ENCODE measurements at places on chromosomes 4 and X.

DNA sequence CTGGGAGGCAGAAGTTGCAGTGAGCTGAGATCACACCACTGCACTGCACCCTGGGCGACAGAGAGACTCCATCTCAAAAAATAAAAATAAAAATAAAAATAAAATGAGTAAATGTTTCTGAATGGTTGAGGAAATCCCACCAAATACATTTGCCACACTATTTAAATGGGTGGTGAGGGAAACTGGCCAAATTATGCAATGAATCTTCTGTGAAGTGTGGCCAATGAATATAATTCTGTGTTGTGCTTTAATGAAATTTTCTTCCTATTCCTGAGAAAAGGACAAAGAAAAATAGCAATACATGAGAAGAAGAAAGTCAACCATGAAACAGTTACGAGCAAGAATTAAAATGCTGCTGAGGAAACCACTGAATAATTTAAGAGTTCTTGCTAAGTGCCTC is 69.9 kb downstream of the CAMK2D start:
- DNase-seq, result no peak

GRCh38 chrX:44914532-44915198 is 41.7 kb downstream of the KDM6A start:
- DNase-seq, result peak; percentile 72

GRCh38 chr4:68570122-68570507 is 6.0 kb downstream of the UGT2B17 start:
- no peak for DNase-seq

DNA sequence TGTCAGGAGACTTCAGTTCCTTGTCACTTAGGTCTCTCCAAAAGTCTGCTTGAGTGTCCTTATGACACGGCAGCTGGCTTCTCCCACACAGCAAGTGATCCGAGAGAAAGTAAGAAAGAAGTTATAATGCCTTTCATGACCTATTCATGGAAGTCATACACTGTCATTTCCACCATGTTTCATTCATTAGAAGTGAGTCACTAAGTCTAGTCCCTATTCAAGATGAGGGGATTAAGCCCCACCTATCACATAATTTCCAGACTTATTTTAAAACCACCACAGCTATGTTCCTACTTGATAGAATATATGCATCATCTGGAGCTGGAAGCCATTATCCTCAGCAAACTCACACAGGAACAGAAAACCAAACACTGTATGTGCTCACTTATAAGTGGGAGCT is 25.2 kb upstream of the COL25A1 start:
- no peak for DNase-seq

DNA sequence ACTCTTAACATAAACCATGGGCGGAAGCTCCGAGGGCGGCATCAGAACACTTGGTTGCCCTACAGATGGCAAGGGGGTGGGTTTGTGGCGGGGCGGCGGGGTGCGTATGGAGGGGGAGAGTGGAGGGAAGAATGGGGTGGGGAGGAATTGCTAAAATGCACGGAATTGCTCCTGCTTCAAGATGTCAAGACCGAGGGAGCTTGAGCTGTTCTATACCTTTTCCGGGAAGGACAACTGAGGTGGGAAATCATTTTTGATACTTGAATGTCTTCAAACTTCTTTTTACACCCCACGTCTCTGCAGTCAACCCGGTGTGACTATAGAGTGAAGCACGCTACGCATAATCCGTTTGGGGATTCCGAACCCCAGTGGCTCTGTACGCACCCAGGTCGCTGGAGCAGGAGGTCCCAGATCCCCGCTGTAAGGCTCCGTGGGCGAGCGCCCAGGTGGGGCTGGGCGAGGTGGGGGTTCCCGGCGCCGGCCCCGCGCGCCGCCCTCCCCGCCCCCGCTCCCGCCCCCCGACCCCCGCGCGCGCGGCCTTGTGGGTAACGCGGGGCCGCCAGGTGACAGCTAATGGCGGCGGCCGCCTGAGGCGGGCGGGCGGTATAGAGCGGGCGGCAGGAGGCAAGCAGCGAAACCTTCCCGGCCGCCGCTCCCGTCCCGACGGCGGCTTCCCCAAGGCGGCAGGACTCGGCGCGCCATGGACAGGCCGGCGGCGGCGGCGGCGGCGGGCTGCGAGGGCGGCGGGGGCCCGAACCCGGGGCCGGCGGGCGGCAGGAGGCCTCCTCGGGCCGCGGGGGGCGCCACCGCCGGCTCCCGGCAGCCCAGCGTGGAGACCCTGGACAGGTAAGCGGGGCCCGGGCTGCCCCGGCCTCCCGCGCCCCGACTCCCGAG is at the start of gene MTMR1:
Gene MTMR1 (plus strand): TSS at position 566 of the 894 bp plus-strand sequence. CDS start 135 bp downstream, at position 701.
- no peak for DNase-seq

DNA sequence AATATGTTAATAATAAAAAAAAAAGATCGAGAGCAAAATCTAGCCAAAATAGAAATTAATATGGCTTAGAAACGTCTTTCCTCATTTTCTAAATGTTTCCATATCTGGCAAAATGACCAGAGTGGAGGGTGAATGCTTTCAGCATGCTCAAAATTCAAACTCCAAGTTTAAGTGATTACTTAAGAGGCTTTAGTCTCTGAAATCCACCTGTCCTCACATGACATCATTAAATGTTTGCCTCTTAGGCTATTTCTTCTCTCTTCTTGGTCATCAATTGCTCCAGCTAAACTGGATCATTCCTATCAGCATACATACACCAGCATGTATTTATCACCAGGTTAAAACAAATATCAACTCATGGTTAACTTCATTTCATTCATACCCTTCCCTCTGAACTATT is 54.5 kb upstream of the ATXN3L start:
- DNase-seq, result no peak

- peak; percentile 36 for DNase-seq
Measured at GRCh38 chr4:13329963-13330362, 154.2 kb downstream of the RAB28 start.

- DNase-seq, result no peak
Measured at GRCh38 chr4:152430507-152430906, 105.4 kb downstream of the FBXW7 start.

DNA sequence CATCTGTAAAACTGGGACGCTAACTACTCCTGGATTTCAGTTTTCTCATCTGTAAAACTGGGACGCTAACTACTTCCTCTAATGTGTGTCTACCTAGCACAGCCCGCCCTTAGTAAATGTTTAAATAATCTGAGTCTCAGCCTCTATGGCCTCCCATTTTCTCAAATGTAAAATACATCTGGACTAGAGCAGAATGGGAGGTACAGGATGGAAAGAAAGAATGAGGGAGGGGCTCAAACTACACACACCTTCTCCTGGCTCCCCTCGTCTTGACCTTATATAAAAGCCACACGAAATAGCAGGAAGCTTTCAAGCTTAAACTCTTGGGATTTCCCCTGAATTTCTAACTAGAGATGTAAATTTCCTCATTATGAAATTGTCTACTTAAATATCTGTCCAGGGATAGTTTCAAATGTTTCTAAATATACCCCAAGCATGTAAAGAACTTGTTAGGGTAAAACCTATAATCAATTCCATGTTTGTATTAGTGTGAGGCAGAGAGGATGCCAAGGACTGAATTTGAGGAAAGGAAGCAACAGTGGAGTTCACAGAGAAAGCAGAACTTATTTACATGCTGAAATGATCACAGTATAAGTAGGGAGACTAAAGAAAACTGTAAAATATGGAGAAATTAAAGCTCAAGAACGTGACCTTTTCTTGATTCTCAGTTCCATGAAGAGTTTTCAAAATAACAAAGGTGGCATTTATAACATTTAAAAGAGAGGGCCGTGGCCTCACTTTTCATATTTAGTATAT is 220.0 kb downstream of the NWD2 start:
- no peak for DNase-seq

- DNase-seq, result no peak
Measured at GRCh38 chr4:114752391-114753165, 154.0 kb downstream of the UGT8 start.

DNA sequence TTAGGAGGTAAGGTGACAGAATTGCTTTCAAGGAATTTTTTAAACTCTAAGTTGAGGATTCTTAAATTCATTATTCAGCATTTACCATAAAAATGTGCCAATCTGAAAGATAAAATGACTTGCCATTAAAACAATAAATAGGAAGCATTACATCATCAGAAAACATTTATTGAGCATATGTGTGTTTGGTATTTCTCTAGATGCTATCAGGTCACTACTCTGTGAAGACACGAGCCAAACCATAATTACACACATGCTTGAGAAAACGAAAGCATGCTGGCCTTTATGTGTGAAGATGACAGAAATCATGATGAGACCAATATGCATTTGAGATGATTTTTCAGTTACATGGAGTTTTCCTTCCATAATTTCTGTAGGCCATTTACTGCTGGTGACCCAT is 12.3 kb upstream of the IL21 start:
- no peak for DNase-seq

DNA sequence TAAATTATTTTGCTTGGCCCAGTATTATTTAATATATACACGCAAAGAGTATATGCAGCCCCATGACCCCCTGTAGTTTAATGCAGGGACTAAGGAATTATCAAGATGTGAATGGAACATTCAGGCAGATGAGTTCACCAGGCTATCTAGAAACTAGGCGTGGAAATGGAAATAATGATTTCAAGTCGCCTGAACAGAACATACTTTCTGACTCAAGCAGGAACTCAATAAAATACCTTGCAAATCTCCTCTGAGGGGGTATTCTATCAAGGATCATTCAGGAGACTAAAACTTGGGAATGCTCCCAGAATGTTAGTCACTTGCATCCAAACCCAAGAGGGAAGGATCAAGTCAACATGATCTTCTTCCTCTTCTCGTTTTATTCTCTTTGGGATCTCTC is 59.6 kb upstream of the RASSF6 start:
- peak; percentile 38 for DNase-seq

DNA sequence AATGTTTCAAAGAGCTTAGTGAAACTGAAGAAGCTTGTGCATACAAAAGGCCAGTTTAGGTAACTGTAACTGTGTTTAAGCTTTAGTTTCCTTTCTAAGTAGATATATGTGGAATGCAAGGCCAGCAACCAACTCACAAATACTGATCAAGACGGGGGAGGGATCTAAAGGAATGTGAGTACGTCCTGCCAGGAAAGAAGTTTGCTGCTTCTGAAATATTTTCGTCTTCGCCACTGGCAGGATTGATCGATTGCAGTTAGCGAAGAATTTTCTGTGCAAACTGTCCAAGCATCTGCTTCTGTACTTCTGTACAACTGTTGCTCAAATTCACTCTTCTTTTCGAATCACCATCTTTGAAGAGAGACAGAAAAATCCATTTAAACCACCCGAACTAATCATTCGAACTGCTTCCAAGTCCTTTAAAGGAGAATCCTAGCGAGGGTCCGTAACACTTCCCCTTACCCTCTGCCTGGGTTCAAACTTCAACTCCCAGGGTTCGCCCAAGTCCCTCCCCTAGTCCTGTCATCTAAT is 373 bp upstream of the INTS6L start:
- peak; percentile 76 for DNase-seq

DNA sequence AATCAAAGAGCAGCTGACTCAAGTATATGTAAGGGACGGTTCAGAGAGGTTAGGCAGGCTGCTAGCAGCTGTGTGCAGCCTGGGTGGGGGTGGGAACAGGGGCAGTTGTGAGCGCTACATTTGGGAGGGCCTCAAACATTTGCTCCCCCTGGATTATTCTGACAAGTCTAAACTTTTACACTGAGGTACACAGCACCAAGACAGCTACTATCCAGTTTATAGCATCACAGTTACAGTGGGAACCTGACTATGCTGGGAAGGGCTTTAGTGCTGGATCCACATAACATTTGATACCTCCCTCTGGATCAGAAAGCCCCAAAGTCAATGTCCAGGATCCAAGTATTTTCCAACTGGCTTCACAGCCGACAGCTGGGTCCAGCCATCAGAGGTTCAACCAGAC is 55.8 kb upstream of the GIMD1 start:
- no peak for DNase-seq

- DNase-seq, result no peak
Measured at GRCh38 chr4:94762326-94762725, 4.6 kb downstream of the BMPR1B start.

GRCh38 chr4:138445098-138445497 is 202.9 kb upstream of the SLC7A11 start:
- DNase-seq, result no peak

DNA sequence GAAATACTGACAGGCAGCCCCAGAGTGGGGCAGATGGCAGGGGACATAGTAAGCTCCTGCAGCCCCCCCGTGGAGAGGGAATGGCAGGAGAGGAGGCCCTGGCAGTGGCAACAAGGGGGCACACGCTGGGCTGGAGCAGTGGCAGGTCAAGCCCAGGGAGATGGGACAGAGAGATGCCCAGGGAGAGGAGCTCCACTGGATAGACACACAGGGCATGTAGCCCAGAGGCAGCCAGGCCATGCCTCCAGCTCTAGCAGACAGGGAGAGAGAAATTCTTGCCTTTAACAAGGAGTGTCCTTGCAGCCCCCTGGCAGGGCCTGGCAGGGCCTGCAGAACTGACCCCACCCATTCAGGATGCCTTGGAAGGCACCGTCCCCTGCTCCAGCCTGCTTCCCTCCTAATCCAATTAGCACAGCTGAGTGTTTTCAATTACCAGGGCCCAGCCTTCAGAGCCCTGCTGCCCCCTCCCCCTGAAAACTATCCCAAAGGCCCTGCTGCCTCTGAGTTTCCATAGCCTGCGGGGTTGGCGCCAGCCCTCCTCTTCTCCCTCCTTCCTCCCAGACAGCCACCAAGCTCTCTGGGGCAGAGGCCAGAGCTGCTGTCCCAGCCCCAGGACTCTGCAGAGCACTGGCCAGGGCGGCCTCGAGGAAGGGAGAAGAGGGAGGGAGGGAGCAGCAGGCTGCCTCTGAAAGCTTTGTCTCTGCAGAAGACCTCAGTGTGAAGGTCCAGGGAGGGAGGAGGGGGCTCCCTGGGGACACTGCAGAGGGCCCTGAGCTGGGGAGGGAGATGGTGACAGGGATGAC is 12.5 kb downstream of the L1CAM start:
- no peak for DNase-seq

- peak; percentile 89 for DNase-seq
Measured at GRCh38 chr4:122716825-122717448, 15.6 kb upstream of the BBS12 start.

DNA sequence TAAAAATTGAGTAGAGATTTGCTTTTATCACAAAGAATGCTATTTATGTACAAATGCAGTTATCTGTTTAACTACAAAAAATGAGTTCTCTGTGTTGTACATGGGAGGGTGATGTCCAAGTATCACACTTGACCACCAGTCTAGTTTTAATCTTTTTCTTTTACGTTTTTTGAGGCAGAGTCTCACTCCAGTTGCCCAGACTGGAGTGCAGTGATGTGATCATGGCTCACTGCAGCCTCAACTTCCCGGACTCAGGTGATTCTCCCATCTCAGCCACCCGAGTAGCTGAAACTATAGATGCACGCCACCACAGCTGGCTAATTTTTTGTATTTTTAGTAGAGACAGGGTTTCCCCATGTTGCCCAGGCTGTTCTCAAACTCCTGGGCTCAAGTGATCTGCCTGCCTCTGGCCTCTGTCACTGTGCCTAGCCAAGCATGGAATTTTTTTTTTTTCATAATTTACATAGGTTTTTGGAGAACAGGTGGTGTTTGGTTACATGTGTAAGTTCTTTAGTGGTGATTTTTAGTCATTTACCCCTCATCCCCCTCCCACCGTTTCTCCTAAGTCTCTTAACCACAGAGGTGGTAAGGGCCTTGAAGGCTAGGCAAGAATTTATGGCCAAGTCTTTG is 47.9 kb upstream of the RPA4 start:
- DNase-seq, result no peak

GRCh38 chr4:119111296-119111695 is 24.3 kb upstream of the MYOZ2 start:
- no peak for DNase-seq

GRCh38 chr4:184526228-184526627 is 51.9 kb upstream of the IRF2 start:
- no peak for DNase-seq

All from choroid plexus epithelial cell (primary cell).